ENCODE measurements at places on chromosomes 3 and 15.

GRCh38 chr3:187101184-187102072, 37.9 kb downstream of the RPL39L start:
- DNase-seq: no peak

DNA sequence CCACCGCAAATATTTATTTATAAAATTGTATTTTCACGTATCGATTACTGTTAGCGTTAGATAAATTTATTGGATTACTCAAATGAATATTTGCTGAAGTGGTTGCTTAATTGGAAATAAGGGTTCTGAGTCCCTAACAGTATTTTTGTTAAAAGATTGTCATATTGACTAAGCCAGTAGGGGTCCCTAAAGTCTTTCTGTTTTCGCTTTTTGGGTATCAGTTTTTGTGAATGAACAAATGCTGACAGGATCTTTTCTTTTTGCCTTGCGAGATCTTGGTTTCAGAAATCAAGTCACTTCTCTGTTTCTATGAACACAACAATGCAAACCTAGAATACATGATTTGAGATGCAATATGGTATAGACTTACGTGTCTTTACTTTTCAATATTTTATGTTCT, 7.1 kb downstream of the RAD51 start:
- DNase-seq: no peak

DNA sequence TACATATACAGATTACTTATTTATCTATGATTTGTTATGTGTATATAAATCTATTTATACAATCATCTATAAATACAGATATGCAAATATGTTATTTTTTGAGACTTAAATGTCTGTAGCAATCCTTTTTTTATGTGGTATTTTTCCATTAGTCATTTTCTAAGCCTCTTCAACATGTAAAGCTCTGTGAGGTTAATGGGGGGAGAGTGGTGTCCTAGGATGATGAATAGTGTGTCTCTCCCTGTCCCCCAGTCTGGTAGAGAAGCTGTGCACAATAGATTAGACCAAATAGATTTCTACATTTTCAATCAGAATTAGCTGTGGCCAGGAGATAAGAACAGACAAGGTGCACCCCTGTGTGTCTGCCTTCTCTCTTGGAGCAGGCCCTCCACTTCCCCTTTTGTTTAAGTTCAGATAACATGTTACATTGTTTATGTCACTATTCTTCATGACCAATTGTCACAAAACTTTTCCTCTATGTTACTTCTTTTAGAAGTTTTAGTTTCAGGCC, 453.9 kb downstream of the LPP start:
- DNase-seq: no peak

DNA sequence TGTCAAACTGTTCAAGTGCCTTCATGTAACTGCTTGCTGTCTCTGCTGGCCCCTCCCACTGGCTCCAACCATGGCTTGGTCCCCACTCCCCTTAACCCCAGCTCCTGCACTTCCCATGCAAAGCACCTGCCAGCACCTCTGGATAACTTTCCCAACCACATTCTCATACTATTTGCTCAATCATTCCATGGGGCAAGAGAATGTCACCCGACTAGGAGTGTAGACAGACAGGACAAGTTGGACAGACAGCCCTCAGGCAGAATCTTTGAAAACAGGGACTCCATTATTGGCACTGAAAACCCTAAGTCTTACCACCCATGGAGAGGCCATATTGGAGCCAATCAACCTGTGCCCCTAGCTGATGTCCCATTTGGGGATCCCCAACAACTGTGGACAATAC, 246.5 kb downstream of the RPLP1 start:
- DNase-seq: no peak

DNA sequence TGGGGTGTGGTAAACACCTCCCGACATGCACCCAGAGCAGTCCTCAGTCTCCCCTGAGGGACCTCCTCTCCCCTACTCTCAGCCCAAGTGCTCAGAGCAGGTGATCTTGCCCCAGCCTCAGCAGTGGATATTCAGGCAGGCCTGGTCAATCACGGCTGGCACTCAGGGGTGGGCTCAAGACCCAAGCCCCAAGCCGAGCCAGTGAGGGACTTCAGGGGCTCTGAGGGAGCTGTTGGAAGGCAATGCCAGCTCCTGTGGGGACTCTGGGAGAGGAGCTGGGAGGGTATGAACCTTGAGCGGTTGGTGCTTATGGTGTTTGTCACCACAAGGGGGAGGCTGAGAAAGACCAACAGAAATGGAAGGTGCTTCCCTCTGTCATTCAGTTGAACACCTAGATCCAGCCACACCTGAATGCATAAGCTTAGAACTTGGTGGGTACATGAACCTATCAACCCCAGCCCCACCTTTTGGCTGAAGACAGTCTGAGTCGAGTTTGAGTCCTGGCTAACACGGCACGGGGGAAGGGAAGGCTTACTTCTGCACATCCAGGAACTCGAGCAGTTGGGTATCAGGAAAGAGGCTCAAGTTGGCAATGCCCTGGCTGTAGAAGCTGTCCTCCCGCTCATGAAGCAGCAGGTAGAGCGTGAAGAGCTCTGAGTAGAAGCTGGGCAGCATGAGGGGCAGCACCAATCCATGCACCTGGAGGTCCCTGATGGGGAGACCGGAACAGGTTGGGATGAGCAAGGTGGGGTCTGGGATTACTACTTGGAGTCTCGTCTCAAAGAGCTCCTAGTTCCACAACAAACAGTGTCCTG, 19.2 kb downstream of the ALS2CL start:
- no peak for DNase-seq

GRCh38 chr3:67405193-67405592, 249.2 kb downstream of the SUCLG2 start:
- DNase-seq: no peak

- no peak for DNase-seq
Observed at GRCh38 chr15:75718328-75718727, 5.7 kb upstream of the CSPG4 start.

- DNase-seq: no peak
Observed at GRCh38 chr15:29792426-29793159, 29.7 kb downstream of the TJP1 start.

Measured in KG1 (cell line).